ENCODE measurements at places on chromosomes 3 and 15. TPM values are rescaled to one million over a fixed set of nuclear protein-coding genes. Genes with fewer than 3 reads are reported as not detected.

LRRC31 gene
- total RNA-seq = not detected

KBTBD12 gene
- not detected for total RNA-seq

MUSTN1 gene
- not detected for total RNA-seq

ANKRD63 gene
- total RNA-seq = not detected

C3orf70 gene
- not detected for total RNA-seq

EFCAB12 gene
- not detected for total RNA-seq
